ENCODE measurements at places on chromosomes 11 and 22.

DNA sequence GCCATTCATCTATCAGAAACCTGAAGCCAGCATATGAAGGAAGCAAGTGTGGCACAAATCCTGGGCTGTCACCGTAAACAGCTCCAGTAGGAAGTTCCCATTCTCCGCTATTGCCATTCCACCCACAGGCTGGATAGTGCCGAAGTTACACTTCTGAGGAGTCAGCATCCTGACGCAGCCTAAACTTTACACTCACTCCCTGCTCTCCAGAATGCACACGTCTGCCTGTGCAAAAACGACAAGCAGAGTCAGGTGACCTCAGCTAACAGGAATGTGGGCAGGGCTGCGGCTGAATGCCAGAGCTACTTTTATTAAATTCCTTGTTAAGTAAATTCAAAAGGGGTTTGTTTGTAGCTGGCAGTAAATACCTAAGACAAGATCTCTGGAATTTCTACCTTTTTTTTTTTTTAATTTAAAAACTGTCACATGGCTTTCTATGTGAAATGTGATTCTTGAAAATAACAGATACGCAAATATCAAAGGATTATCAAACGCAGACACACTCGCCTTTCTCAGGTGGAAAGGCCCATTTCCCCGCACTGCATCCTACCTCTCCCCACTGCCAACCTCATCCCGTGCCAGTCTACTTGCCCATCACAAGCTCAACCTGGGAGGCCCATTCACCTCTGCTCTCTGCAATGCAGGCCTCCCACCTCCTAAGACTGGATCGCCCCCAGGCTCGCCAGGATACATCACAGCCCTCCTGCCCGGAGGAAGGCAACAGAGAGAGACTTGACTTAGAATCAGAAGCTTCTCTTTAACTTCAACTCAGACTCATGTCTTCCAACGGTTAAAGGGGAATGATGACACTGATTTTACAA is 33.5 kb downstream of the NFRKB start:
- DNase-seq: peak; percentile 25

DNA sequence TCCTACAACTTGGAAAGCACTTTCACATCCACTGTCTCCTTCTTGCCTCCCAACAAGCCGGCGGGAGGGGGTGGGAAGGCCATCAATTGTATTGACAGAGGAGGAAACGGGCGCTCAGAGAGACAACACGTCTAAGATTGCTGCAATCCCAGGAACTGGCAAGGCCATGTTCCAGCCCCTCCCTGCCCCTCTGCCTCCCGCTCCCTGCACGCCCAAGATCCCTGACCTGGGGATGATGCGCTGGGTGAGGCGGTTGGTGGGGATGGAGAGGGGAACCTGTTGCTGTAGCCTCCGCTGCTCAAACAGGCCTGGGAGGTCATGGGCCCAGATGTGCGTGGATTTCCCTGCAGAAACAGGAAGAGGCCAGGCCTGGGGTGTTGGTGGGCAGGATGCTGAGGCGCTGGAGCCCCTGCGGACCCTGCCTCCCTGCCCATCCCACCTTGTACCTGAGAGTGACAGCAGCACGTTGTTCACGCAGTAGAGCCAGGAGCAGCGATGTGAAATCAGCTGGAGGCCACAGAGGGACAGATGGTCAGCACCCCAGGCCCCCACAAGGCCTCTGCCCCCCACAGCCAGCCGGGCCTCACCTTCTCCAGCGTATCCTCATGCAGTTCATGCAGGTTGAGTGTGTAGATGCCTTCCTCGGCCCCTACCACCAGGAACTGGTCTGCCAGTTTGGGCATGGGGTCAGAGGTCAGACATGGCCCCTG is 6.8 kb downstream of the MAP4K2 start:
- DNase-seq: no peak

DNA sequence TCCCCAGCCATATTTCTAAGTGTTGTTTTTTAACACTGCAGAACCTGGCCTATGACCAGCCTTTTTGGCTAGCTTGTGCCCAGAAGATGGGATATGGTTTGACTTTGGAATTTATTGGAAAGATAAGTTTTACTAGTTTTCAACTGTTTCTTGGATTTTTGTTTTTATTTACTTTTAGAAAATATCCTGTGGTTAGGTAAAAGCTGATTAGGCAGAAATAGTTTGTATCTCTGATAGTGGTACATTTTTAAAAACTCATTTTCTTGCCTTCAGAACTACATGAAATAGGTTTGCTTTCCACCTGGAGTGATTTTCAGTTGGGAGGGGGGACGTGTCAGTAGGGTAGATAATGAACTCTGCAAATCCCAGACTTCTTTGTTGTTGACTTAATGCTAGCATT is 91.3 kb upstream of the RASSF10 start:
- no peak for DNase-seq

DNA sequence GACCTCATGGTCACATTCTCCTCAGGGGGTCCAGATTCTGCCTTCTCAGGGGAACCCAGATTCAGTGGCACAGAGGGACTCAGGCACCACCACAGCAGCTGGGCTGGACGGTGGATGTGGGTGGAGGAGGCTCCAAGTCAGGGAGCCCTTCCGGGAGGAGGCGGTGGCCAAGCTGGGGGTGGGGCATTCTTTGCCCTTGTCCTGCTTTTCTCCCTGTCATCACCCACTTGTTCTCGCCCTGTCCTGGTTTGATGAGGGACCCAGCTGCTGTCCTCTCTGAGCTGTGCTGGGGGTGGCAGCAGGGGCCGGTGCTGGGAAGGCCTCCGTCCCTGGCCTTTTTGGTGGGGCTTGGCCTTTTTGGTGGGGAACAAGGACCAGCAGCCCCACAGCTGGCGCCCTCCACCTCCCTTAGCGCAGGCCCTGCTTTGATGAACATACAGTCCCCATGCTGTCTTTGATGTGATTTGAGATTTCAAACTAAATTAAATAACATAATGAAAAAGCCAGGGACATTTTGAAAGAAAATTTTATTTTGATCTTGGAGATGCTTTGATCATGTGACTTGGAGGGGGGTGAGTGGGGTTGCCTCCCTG is 1168.2 kb downstream of the BRD1 start:
- no peak for DNase-seq

DNA sequence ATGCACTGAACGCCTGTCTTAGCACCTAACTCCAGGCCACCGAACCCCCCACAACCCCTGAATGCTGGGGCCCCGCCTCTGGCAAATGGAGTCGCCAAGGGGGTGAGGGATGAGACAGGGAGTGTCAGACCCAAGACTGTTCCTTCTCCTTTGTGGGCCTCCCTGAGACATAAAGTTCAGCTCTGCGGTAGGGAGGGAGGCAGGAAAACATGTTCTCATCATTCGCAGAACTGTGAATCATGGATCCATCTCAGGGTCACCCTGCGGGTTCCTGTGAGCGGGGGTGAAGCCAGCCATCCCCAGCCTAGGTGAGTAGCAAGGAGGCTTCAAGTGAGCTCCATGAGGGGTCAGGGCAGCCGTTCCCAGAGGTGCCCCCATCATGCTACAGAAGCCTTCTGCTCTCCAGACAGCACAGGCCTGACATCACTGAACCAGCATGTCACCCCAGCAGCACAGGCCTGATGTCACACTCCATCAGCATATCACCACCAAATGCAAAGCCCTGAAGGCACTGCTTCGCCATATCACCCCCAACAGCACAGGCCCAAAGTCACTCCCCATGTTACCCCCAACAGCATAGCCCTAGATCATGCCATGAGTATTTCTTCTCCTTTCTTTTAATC is 27.2 kb downstream of the TMPRSS6 start:
- DNase-seq: no peak

GRCh38 chr11:126920833-126921232 is 79.7 kb downstream of the KIRREL3 start:
- no peak for DNase-seq

DNA sequence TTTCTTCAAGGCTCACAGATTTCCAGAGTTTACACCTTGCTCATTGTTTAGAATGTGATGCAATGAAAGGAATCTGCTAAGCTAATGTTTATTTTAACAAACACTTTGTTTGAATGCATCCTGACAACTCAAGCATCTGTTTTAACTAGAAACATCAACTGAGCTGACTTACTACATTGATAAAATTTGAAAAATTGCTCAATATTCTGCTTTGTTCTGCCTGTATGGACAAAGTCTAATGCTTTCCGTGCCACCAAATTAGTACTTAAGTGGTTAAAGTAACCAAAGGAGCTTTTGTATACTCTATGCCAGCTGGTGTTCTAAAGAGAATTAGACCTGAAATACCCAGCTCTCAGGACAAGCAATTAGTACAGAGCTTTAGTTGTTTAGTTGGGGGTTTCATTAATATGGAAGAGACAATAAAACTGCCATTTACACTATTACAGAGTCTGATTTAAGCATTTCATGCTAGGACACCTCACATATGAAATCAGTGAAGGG is 105.2 kb downstream of the MAML2 start:
- no peak for DNase-seq

DNA sequence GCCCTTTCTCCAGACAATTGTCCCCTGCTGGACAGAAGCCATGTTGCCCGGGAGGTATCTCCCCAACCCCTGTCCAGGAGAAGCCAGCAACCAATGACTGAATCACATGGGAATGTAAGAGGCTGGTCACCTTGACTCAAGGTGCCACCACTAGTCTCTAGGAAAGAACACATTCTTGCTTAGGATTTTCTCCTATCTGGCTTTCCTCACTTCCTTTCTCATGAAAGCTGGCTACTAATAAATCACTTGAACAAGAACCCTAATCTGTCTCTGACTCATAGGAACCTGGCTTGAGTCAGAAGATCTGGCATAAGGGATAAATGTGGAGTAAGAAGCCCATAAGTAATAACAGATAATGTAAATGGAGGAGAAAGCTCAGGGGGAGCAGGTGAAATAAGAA is 101.4 kb upstream of the C11orf87 start:
- DNase-seq: no peak
